ENCODE measurements at places on chromosomes 5 and 9. TPM values are rescaled to one million over a fixed set of nuclear protein-coding genes. Genes with fewer than 3 reads are reported as not detected.

RASGRF2 gene
- total RNA-seq: 0.14 TPM

WDR31 gene
- total RNA-seq: 3.5 TPM

PCDHGC4 gene
- total RNA-seq: 15.9 TPM

DNA sequence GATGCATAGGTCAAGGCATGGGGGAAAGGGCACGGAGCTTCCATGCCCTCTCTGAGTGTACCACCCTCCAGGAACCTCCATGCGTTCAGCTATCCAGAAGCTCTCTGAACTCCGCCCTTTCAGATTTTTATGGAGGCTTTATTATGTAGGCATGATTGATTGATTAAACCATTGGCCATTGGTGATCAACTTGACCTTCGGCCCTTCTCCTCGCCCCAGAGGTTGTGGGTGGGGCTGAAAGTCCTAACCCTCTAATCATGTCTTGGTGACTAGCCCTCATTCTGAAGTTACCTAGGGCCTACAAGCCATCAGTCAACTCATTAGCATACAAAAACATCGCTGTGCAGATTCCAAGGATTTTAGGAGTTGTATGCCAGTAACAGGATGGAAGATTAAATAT lies 323.7 kb upstream of the KLF4 start:
- DNase-seq: no peak
- no peaks in the 10 kb centered on the region for H3K4me1 ChIP-seq
- H3K27ac ChIP-seq: no peak overlapping the region
- peaks cover under 1% of the 10 kb centered on the region for H3K27me3 ChIP-seq

DNA sequence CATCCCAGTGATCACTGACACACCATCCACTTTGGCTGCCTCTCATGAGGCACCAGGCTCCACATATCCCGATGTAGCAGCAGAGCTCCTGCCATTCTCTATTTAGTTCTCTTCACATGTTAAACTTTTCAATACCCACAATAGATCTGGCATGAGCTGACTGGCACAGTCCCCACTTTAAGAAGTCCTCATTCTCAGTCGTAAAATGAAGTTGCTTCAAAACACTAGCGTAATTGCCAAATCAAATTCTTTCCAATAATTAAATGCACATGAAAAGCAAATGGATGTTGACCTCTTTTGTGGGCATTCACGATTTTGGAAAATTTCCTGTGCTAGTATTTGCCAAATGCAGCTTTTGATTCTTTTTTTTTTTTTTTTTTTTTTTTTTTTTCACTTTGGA lies 32.4 kb downstream of the HAPLN1 start:
- H3K4me1 ChIP-seq: peaks cover 11% of the 10 kb centered on the region
- no peaks in the 10 kb centered on the region for H3K36me3 ChIP-seq
- no peak for DNase-seq
- H3K4me3 ChIP-seq: no peak overlapping the region
- H3K27ac ChIP-seq: no peak overlapping the region
- H3K27me3 ChIP-seq: no peaks in the 10 kb centered on the region

DNA sequence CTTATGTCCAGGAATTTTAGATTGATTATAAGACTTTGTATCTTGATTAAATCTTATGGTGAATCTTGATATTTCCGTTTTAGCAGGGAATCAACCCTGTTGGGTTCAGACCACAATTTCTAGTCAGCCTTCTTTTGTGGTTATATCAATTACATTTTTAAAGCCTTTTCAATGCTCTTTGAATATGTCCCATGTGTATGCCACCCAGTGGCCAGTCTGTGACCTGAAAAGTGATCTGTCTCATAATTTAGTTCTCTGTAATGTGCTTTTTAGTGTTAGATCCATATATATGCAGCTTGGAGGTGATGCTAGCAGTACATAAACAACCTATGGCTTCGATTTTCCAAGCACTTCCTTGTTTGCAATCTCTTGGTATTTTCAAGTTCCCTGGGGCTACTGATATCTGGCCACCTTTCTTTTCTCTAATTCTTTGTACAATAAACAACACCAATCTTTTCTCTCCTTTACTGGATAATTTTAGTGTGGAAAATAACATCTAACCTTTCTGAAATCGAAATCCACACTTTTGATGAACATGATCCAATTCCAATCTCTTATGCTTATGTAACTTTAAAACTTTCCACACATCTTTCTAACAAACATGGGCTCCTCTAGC lies 28.8 kb downstream of the PDE8B start:
- H3K36me3 ChIP-seq: no peaks in the 10 kb centered on the region
- H3K4me3 ChIP-seq: no peak overlapping the region
- peaks cover 2% of the 10 kb centered on the region for H3K27me3 ChIP-seq
- no peak overlapping the region for H3K27ac ChIP-seq

All from neural crest cell (in vitro differentiated cells).